Endothelial cell of umbilical vein (primary cell): ENCODE measurements at places on chromosomes 12 and 14.

DNA sequence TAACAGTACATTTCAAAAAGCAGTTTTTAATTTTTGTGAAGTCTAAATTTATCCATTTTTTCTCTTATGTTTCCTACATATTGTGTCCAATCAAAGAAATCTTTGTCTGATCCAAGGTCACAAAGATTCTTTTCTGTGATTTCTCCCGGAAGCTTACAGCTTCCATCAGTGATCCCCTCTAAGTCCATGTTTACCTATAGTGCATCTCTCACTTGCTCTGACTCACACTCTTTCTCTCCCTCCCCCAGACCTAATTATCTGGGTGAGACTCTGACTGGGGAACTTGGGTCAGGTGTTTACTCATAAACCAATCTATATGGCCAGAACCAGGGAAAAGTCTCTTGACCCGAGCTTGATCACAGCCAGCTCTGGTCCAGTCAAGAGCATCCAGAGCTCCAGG lies 224.4 kb downstream of the SPTSSA start:
- DNase-seq, result no peak

DNA sequence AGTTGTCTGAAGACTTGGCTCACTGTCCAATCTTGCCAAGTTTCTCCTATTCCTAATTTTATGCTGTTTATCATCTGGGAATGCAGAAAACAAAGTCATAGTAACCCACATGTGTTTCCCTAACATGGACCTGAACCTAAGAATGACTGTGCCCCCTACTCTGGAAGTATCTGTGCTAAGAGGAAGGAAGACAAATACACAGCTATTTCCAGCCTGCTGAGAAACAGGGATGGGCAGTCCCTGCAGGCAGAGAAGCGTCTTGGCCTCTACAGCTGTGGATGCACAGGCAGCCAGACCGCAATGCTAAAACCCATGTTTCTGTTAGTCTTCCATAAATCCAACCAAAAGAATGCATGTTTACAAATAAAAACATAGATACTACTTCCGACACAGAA lies 56.2 kb downstream of the DUSP16 start:
- no peak for DNase-seq

GRCh38 chr12:123966596-123966995 lies 6.0 kb downstream of the CCDC92 start:
- DNase-seq, result no peak

- DNase-seq, result no peak
Observed at GRCh38 chr12:7916936-7917335, 19.1 kb downstream of the SLC2A3 start.

GRCh38 chr12:108772247-108772646 lies 40.9 kb upstream of the CORO1C start:
- no peak for DNase-seq

GRCh38 chr14:52467515-52468266 lies 84.6 kb downstream of the TXNDC16 start:
- no peak for DNase-seq

DNA sequence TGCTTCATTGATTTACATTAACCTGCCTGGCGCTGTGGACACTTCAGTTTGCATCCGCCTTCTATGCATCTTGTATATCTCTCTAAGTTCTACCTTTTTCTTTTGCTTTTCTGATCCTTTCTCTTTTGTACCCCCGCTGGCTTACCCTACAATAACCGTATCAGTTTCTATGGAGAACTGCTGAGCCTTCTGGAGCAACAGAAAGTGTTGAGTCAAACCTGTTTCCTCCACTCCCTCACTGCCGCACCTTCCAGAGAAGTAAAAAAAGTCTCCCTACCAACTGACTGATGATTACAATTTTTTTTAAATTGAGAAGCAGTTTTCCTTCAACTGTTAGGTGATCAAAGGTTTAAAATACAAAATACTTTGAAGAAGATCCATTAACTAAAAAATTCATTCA lies 17.4 kb downstream of the EXD2 start:
- no peak for DNase-seq

DNA sequence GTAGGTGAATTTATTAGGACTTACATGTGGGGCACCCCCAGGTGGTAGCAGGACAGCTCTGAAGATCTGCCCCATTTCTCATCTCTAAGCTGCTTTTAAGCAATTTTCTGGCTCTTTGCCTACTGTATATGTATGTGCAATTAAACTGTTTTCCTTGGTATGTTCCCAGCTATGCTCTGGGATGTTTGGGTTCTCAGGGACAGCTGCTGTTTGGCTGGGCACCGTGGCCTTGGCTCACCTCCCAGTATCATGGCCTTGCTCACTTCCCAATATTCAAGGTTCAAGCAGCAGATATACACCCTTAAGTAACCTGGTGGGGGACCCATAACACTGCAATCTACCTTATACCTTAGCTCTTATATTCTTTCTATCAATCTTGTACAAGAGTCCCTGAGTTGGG lies 53.7 kb upstream of the KITLG start:
- DNase-seq, result peak; percentile 49

DNA sequence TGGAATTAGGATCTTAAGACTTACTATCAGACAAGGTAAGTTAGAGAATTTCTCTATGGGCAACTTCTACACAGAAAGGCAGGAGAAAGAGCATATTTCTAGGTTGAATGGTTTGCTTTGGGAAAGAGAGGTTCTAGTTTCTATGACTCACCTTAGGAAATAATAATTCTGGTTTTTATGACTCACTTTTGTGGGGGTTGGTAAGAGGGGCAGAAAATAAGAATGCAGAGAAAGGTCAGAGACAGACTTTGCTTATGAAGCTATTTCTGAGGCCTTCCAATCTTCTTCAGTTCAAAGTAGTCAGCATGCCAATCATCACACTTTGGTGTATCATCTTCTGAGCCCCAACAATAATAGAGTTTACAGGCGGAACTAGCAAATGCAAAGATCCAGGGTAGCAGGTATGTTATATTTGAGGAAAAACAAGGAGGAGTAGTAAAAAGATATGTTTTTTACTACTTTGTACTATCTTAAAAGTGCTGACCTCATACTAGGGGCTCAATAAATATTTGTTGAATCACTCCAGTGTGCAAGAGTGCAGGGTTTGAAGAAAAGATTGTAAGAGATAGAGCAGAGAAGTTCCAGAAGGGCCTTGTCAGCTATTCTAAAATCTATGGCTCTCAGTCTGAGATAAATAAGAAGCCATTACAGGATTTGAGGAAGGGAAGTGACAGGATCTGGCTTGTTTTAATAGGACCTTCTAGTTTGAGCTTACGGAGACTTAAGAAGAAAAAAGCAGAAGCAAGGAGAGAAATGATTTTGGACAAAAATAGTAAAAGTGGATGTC lies 56.7 kb upstream of the LRFN5 start:
- no peak for DNase-seq

DNA sequence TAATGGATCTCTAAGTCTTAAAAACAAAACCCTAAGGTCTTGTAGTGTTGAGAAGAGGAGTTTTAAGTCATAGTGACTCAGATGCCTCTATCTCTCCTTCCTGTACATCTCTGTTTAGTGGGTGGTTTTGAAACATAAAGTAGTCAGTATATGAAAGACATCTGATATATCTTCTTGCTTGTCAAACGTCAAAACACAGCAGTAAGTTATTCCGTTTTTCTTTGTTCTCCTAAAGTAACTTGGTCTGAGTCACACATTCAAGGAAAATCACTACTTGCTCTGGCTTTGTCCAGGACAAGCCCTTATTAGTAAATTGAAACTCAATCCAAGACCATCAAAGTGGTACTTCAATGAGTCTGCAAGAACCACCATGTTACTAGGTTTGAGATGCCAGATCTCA lies 1172.5 kb downstream of the BCL11B start:
- DNase-seq, result no peak

DNA sequence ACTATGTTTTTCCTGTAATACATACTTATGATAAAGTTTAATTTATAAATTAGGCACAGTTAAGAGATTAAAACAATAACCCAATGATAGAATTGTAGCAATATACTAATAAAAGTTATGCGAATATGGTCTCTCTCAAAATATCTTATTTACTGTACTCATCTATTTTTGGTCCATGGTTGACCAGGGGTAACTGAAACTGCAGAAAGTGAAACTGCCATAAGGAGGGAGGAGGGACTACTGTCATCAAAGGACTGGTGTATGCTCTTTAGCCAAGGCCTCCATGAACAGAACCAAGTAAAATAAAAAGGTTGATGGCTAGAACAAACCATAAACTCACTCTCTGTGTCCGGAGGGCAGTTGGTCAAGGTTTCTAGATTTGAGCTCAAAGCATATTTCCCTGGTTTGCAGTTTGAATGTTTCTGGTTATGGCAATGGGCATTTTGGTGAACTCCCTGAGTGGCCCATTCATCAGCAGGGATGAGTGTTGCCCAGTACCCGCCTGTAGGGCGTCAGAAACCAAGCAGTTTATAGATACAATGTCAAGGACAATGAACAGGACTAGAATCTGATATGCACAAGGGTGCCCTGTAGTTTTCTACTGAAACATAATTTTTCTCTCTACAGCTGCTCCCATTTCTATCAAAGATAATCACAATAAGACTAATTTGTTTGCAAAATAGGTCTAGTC lies 19.8 kb downstream of the LEMD3 start:
- DNase-seq, result no peak

- no peak for DNase-seq
Observed at GRCh38 chr14:67464377-67464776, 24.1 kb downstream of the TMEM229B start.

GRCh38 chr12:4297617-4298016 lies 23.4 kb upstream of the TIGAR start:
- no peak for DNase-seq

DNA sequence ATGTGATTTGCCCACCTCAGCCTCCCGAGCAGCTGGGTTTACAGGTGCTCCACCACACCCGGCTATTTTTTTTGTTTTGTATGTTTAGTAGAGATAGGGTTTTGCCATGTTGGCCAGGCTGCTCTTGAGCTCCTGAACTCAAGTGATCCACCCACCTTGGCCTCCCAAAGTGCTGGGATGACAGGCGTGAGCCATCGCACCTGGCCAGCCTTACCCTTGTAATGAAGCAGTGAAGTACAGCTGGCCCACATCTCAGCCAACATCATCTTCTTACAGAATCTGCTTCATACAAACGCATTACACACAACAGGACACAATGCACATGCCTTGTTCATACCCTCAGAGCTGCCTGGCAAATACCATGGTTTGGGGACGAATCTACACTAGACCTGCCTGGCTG lies 31.3 kb upstream of the CHFR start:
- no peak for DNase-seq

DNA sequence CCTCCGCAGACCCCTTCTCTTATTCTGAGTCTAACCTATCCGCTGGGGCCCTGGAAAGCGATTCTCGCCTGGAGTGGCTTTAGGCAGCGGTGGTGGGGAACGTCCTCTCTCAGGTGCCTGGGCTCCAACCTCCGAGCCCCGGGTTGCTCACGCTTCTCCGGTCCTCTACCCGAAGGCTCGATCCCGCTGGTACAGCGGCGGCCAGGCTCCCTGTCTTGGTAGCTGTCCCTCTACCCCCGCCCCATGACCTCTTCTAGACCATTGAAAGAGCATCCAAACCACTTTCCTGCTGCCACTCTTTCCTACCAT lies 505 bp upstream of the HEBP1 start:
- DNase-seq, result no peak

DNA sequence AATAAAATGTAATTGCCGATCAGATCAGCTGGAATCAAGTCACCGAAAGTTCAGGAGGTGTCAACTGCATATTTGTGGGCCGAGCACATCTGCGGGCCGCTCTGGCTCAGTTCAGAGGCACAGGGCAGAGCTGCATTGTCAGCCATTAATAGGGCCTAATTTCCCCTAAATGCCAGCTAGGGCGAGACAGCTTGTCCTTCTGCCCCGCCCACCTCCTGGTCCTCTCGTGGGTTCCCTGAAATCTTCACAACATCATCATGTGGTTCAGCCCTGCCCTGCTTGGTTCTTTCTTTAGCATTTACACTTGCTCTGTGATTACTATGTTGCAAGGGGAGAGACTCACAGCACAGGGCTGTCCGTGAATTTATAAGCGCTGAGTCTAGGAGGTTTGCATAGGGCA lies 148.9 kb downstream of the CHST11 start:
- no peak for DNase-seq

DNA sequence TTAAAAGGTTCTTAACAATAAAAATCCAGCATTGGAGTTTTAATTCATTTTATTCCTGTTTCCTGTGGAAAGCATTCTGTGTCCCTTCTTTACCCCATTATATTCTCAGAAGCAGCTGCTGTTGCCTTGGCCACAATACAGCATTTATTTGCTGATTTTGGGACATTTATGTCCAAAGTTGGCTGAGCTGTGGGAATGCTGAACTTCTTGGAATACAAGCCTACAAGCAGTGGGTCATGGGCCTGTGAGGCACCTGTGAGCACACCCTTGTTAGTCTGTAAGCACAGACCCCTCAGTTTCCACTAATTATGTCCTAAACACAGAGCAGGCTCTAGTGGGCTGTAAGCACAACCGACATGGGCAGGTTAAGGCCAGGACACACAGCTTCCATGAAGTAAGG lies 122.2 kb upstream of the IGF1 start:
- DNase-seq, result no peak
